ENCODE measurements at places on chromosomes 12 and 14.

GRCh38 chr12:53972152-53972702, 699 bp upstream of the HOXC11 start:
- no peak for DNase-seq

- no peak for DNase-seq
These were observed 354.3 kb upstream of the FAR2 start for GRCh38 chr12:28794786-28795185.

DNA sequence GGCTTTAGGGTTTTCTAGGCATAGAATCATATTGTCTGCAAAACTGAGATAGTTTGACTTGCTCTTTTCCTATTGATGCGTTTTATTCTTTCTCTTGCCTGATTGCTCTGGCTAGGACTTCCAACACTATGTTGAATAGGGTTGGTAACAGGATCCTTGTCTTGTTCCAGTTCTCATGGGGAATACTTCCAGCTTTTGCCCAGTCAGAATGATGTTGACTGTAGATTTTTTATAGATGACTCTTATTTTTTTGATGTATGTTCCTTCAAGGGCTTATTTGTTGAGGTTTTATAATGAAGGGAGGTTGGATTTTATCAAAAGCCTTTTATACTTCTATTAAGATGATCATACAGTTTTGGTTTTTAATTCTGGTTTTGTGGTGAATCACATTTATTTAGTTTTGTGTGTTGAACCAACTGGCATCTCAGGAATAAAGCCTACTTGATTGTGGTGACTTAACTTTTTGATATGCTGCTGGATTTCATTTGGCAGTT, 478.2 kb downstream of the TMEM117 start:
- no peak for DNase-seq

GRCh38 chr12:1911598-1912575, 6.6 kb downstream of the CACNA2D4 start:
- no peak for DNase-seq

DNA sequence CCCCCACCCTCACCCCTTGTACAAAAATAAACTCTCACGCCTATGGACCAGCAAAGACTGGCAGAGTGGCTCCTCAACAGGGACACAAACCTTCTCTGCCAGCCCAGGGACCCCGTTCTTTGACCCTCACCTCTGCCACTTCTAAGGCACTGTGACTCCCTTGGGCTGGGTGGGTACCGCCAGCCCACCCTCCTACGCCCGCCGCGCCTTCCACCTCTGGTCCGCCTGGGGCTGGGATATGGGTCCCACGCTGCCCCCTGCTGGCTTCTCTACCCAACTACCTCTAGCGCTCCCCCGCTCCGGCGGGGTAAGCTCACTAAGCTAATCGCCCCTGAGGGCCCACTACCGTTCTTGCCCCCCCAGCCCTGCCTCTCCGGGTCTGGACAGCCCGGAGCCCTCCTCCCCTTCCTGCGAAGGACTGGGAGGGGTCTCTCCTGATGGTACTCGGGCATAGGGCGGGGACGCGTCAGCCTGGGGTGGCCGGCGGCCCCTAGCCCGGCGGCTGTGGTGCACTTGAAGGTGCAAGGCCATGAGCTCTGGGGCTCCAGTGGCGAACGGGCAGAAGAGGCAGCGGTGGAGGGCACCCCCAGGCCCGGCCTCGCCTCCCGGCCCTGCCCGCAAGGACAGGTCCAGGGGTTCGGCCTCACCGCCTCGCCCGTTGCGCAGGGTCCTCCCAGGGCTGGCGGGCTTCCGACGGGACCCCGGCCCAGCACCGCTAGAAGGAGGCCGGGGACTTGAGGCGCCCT, 8.1 kb downstream of the ZNF219 start:
- DNase-seq = no peak

GRCh38 chr12:117098361-117099217, 627 bp downstream of the TESC start:
- DNase-seq = no peak
